ENCODE measurements at places on chromosomes 13 and 19.

DNA sequence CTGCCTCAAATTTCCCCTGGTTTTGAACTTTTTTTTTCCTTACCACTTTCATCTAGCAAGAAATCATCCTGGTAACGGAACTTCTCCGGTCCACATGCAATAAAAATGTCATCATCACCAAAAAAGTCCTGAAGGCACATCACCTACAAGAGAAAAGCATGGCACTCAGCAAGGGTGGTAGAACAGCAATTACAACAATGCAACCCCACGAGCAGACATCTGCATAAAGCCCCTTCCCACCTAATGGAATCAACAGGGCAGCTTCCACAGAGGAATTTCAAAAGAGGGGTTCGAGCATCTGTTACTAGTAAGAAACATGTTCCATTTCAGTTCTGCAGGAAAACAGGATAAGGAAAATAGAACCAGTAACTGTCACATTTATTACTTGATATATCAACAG lies 183.9 kb downstream of the DCLK1 start:
- DNase-seq = no peak

GRCh38 chr19:3945838-3946237 lies 13.0 kb downstream of the NMRK2 start:
- DNase-seq = no peak

DNA sequence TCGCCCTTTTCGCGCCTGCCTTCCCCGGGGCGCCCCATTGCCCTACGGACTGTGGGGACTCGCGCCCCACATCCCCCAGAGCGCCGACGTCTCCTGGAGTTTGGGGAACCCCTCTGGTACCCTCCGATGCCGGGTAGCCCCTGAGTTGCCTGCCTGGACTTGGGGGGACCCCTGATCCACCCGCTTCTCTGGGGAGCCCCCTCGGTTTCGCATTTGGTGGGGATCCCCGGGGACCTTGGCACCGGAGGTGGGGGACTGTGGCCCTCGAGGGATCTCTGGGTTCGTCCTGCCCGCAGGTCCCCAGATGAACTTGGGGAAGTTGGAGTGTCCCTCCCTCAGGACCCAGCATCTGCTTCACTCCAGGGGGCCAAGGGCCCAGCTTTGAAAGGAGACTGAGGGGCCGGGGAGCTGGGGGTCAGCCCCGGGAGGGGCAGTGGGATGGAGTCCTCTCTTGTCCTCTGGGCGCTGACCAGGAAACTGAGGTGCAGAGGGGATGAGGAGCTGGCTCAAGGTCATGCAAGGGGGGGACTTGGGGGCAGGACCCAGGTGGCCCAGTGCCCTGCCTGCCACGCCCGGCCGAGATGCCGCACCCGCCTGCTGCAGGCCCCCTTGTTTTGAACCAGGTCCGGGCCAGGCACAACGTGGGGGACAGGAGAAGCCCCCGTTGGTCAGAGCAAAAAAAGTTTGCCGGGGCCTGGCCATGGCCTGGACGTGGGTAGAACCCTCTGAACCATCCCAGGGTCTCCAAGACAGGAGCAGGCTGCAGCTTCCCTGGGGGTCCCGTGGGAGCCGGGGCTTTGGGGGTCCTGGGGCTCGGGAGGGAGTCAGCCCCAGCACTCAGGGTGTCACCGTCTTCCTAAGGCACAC lies 1.0 kb downstream of the EFNA2 start:
- no peak for DNase-seq

DNA sequence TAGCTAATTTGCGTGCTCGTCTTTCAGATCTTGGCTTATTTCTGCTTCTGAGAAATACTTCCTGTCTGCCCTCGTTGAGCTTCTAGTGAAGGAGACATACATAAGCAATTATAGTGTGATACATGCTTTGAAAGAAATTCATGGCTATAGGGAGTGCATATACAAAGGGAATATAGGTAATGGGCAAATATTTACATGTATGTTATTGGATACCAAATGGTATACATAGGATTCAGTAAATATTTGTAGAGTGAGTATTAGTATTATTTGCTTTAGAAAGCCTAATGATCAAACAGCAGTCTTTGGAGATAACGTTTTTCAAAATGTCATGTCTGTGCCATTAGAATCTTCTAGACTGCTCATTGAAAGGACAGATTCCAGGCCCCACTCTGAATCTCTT lies 5.2 kb downstream of the BRCA2 start:
- no peak for DNase-seq

DNA sequence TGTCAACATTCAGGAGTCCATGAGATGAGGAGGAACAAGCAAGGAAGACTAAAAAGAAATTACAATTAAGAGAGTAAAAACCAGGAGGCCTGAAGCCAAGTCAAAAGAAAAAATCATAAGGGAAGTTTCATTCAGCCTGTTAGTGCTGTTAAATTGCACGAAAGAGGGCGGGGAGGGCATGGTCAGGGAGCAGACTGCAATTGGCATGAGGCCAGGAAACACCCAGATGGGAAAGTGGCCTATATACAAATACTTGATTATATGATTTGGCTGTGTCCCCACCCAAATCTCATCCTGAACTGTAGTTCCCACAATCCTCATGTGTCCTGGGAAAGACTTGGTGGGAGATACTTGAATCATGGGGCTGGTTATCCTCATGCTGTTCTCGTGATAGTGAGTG lies 43.9 kb downstream of the TNFSF13B start:
- DNase-seq = no peak

DNA sequence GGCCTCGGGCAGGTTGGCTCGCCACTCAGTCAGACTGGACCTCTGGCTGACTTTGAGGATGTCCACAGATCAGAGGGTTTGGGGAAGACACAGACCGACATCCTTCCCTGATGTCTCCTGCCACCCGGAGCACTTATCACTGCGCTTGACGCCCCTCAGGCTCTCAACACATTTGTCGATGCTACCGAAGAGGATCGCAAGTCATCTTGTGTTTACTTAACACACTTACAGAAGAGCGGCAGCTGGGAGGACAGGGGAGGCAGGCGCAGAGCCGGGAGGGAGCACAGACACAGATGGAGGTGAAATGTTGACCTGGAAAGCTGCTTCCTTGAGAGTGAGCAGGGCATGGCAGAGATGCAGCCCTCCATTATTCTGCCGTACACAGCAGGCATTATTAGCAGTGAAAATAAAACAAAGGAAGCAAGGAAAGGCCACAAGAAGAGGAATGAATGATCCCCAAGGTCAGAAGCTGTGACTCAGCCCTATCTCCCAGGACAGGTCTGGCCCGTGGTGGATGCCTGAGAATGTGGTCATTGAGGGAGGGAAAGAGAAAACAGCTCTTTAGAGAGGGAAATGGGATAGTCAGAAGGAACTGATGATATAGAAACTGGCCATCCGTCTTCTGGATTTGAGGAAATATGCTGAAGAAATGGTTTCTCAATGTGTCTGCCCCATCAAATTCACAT lies 549.5 kb upstream of the ARGLU1 start:
- no peak for DNase-seq

- peak; percentile 71 for DNase-seq
These were observed 4.7 kb downstream of the EPS8L1 start for GRCh38 chr19:55080121-55080967.

- DNase-seq = no peak
These were observed 39.3 kb downstream of the BRD4 start for GRCh38 chr19:15292847-15293582.

DNA sequence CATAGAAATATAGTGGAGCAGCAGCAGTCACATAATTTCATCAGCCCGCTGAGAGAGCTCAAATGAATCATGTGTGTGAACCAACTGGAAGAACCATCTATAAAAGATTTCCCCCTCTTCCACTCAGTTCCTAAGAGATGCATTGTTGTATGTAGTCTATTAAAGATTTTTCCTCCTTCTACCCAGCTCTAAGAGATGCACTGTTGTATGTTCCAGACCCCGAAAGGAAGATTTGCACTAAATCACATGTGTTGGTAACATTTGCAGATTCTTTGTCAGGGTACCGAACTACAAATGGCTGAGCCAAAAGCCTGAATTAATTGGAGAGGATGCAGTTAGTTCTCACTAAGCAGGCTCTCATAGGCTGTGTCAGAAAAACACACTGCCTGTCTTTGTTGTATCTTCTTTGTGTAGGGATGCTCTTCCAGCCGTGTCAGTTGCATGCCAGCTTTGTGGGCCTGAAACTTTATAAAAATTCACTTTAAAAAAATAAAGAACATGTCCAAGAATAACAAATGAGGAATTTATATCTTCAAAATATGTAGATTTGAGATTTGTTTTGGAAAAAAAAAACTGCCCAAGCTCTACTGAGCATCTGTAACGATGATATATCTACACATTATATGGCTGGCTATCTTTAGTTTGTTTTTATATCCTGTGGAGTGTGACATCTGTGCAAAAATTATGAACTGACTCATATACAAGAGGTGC lies 223.1 kb downstream of the MZT1 start:
- no peak for DNase-seq

DNA sequence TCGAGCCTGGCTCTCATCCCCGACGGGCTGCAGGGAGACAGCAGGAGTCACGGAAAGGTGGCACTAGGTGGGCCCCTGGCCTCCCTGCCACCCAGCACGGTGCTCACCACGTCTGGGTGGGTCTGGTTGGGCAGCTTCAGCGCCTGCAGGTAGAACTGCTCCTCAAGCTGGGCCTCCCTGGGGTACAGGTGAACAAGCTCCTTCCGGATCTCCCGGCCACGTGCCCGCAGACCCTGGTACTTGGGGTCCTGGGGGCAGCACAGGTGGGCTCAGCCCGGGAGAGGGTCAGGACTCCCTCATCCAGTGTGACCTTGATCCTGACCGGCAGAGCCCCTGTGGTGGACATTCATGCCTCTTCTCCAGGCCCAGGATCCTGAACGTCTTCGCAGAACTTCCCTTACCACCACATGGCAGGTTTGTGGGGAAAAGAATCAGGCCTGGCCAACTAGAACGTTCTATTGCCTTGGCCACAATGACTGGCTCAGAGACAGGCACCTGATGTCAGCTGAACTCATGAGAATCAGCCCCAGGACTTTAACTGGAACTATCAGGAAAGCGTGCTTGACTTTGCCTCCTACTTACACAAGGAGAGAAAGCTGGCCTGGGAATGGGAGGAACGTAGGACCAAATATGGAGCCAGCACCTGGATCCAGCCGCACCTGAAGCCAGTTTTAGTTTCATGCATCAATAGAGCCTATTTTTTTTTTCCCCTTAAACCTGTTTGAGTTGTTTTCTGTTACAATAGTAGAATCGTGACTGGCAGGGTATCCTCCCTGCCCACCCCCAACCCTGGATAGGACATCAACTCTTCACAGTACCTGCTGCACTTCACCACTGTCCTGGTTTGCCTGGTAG lies 8.9 kb downstream of the SARS2 start:
- no peak for DNase-seq

DNA sequence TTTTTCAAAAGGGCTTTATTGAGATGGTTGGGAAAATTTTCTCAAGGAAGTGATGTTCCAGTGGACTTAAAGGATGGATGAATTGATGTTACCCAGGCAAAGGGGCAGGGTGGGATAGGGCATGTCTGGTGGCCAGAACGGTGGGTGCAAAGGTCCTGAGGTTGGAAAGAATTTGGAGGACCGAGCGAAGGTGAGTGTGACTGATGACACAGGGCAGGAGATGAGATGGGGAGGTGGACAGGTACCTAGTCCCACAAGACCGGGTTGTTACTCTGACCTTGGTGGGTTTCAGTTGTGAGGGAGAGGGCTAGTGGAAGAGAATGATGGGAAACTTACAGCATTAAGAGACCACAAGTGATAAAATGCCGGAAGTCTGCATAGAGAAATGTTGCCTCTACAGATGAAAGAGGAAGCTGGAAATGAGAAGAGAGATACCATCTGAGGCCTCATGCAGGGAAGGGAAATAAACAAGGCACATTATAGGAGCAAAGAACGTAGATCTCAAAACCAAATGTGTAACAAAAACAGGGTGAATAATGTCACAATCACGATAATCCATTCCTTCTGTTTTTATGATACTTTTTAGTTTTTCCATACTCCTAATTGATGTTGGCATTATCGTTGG lies 4.5 kb downstream of the ADGRE1 start:
- DNase-seq = no peak

DNA sequence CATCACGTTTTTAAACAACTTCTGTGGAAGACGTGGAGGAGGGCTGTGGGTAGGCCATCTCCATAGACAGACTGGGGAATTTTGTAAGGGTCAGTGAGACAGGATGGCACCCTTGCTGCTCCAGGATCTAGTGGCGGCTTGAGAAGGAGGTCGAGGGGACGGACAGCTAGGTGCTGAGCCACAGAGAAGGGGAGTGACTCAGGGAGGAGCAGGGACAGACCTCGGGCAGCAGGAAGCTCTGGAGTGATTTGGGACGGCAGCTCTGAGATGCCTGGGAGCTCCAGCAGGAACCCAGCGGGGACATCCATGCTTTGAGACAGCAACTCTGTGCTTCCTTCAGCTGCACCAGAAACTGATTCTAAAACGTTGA lies 169.1 kb upstream of the SOX1 start:
- DNase-seq = no peak

DNA sequence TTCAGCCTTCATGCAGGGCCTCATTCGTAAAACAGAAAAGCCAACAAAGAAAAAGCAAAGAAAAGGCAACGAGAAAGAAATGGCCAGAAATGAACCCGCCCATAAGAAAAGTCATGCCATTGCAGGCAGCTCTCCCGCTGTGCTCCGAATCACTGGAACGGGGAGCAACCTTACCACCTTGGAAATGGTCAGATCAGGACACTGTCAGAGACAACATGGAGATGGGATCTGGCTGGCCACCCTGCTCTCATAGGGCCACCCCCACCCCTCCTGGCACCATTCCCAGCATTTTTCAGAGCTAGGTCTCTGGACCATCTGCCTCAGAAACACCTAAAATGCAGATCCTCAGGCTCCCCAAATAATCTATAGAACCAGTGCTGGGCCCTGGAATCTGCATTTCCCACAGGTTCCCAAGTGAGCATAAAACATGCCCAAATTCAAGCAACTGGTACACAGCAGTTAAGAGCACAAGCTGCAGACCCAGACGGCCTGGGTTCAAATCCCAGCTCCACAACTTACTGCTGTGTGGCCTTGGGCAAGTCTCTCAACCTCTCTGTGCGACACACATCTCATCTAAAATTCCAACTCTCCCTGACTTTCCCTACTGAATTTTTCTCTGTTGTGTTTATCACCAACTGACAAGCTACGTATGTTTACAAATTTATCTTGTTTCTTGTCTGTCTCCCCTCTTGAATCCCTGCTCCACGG lies 151.6 kb downstream of the IER2 start:
- DNase-seq = no peak

- no peak for DNase-seq
These were observed 438.6 kb downstream of the COG6 start for GRCh38 chr13:40094056-40094455.

- DNase-seq = no peak
These were observed 15.2 kb downstream of the INTS6 start for GRCh38 chr13:51437550-51438127.

DNA sequence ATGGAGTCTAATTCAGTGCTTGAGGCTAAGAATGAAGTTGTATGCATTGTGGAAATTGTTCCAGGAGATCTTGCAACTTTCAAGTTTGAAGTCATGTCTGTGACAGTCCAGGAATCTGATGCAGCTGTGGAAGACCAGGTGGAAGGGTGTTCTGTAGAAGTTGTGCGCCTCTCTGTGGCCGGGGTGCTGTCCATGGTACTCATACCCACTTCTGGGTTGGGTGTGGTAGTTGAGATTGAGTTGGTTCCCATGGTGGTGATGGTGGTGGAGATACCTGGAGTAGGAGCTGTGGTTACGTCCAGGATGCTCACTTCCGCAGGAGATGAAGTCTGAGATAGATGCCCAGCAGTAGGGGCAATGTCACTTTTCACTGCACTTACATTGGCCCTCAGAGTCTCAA lies 44.3 kb downstream of the MUC16 start:
- DNase-seq = no peak

GRCh38 chr19:48619692-48620585 lies 633 bp downstream of the SPHK2 start:
- no peak for DNase-seq

- DNase-seq = no peak
These were observed 949.2 kb downstream of the TUBA3C start for GRCh38 chr13:18232298-18232993.

- DNase-seq = no peak
These were observed 546 bp downstream of the TBC1D4 start for GRCh38 chr13:75481176-75482069.
